AG04449 (cell line): ENCODE measurements at places on chromosomes 2 and 18.

- DNase-seq, result no peak
Measured at GRCh38 chr2:175605640-175606009, 396.4 kb downstream of the LNPK start.

- no peak for DNase-seq
Measured at GRCh38 chr2:9373047-9373446, 50.3 kb downstream of the ITGB1BP1 start.

DNA sequence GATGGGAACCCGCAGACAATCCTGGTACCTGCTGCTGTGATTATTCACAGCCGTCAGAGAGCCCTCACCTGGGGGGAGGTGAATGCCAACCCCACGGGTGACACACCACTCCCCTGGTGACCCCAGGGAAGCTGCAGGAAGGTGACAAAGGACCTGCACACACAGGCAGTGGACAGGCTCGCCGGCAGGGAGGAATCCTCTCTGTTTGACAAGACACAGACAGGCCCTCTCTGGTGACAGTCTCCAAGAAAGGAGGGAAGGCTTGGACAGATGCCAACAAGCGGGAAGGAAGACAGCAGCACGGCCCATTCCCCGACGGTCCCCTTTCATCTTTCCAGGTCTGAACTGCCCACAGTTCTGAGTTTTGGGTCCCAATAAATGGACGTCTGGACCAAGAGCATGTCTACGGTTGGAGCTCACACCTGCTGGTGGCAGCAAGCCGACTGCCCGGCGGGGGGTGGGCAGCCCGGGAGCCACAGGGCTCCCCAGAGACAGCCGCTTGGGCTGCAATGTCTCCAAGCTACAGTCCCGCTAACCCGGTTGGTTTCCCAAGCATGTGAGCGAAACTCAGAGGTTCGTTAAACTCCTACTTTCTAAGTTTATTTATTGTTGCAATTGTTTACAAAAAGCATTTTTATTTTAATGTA lies 31.8 kb downstream of the HDAC4 start:
- no peak for DNase-seq

DNA sequence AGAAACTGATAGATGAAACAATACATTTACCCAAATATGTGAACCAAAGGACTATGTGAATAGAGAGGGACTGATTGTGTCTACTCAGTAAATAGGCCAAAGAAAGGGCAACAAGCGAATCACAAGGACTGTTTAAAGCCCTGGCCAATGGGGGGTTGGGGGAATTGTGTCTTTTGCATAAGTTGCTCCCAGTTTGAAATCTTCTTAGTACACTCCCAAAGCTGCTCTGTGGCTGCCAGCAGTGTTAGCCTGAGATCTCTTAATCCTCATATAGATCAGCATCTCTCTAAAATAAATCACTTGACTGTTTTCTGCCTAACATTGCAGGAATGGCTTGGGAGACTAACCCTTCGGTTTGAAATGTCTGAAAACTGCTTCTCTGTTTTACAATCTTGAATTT lies 236.4 kb downstream of the PLCL1 start:
- DNase-seq, result no peak

- no peak for DNase-seq
Measured at GRCh38 chr2:119495948-119496347, 28.3 kb downstream of the SCTR start.
